HFF-Myc (cell line): ENCODE measurements at places on chromosomes 1 and 21.

DNA sequence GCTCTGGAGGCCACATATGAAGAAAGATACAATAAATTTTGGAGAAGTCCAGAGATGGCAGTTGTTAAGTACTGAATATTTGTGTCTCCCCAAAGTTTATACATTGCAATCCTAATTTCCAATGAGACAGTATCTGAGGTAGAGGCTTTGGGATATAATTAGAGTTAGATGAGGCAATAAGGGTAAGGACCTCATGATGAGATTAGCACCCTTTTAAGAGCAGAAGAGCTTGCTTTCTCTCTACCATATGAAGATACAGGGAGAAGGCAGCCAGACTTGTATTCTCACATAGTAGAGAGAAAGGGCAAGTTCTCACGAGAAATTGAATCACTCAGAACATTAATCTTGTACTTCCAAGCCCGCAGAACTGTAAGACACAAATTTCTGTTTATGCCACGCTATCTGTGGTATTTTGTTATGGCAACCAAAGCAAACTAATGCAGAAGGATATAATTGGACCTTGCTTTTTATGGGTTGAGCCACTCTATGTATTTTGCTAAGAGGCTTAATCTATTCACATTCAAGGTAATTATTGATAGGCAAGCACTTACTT is 430.1 kb downstream of the KCNT2 start:
- DNase-seq = no peak

- DNase-seq = no peak
These were observed 16.1 kb downstream of the IFT25 start for GRCh38 chr1:53929246-53929960.

- no peak for DNase-seq
These were observed 89.5 kb downstream of the NEK7 start for GRCh38 chr1:198246337-198246736.

- DNase-seq = no peak
These were observed 36.7 kb upstream of the DIP2A start for GRCh38 chr21:46421756-46422555.

GRCh38 chr1:117803318-117803717 is 126.1 kb downstream of the GDAP2 start:
- no peak for DNase-seq
